ENCODE measurements at places on chromosomes 2 and 18.

DNA sequence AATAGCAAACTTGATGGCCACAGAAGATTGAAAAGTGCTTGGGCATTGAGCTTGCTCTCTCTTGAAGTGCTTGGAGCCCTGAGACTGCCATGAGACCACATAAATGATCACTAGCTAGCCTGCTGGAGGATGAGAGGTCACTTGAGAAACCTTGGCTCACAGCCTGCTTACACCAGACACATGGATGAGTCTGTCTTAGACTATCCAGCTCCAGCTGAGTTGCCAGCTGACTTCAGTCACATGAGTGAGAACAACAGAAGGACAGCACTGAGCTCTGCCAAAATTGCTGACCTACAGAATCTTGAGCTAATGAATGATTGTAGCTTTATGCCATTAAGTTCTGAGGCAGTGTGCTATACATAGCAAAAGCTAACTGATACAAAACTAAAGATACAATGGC, 18.1 kb downstream of the NABP1 start:
- peak; percentile 95 for DNase-seq

DNA sequence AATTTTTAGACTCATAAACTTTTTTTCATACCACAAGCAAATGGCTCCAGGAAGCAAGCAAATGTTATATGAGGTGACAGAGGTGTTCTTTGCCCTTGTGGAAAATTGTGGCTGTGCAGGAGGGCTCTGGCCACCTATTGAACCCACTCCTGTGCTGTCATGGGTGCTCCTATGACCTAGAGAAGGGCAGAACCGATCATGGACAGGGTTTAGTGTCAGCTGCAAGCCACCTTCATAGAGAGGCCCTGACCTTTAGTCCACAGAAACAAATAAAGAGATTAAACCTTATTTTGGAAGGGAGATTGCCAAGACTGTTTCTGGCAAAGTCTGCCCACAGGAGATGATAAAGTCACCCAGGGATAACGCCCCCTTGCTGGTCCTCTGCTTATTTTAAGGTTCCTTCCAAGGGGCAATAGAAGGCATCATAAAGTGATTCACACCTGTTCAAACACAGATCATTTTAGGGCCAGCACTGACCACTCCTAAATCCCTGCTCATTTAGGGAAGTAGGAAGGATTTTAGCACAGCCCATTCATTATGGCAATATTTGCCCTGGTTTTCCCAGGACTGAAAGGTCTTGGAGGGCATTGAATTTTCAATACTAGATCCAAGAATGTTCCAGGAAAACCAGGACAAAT, 26.1 kb upstream of the STAT4 start:
- DNase-seq, result no peak

DNA sequence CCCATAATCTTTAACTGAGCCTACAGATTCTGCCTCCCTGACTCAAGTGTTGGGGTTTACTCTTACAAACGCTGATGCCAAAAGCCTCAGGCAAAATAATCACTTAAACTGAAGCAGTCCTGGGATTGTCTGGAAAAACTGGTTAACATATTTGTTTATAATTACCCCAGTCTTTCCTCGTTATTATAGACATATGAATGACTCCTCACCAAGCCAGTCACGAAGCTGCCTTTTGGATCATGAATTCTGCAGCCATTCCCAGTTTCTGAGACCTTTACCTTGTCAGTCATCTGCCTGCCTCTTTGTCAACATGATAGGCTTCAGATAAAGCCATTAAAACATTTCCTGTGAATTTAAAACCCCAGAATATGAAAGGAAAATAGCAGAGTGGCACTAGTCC, 46.4 kb downstream of the MREG start:
- DNase-seq, result no peak

- peak; percentile 56 for DNase-seq
Observed at GRCh38 chr2:202037086-202037485, 3.4 kb downstream of the FZD7 start.

DNA sequence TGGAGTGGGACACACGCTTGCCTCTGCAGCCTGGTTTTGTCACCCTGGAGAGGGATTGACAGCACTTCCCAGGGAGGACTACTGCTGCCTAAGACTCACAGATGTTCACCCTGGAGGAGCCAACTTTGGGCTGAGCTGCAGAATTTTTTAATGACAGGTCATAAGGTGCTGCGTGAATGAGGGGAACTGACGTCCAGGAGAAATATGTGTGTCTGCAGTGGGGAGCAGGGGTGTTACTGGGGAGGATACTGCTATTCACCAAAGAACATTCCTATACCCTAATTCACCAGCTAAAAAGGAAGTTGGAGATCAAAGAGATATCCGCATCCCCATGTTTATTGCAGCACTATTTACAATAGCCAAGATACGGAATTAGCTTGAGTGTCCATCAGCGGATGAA, 144.4 kb downstream of the MGAT5 start:
- DNase-seq, result no peak

- DNase-seq, result no peak
Observed at GRCh38 chr2:108778857-108779256, 7.7 kb upstream of the CCDC138 start.

- DNase-seq, result peak; percentile 85
Observed at GRCh38 chr2:121197369-121198091, 87.5 kb downstream of the TFCP2L1 start.

Data from fibroblast of gingiva (primary cell).